ENCODE measurements at places on chromosomes 7 and 10.

DNA sequence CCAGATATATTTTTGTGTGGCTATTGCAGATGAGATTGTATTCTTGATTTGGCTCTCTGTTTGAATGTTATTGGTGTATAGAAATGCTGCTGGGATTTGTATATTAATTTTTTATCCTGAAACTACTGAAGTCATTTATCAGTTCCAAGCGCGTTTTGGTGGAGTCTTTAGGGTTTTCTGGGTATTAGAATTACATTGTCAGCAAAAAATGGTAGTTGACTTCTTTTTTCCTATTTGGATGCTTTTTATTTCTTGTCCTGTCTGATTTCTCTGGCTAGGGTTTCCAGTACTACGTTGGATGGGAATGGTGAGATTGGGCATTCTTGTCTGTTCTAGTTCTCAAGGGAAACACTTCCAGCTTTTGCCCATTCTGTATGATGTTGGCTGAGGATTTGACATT lies 415.5 kb upstream of the CHRM2 start:
- DNase-seq: no peak

- DNase-seq: no peak
Observed at GRCh38 chr7:76069238-76069638, 21.3 kb downstream of the MDH2 start.

DNA sequence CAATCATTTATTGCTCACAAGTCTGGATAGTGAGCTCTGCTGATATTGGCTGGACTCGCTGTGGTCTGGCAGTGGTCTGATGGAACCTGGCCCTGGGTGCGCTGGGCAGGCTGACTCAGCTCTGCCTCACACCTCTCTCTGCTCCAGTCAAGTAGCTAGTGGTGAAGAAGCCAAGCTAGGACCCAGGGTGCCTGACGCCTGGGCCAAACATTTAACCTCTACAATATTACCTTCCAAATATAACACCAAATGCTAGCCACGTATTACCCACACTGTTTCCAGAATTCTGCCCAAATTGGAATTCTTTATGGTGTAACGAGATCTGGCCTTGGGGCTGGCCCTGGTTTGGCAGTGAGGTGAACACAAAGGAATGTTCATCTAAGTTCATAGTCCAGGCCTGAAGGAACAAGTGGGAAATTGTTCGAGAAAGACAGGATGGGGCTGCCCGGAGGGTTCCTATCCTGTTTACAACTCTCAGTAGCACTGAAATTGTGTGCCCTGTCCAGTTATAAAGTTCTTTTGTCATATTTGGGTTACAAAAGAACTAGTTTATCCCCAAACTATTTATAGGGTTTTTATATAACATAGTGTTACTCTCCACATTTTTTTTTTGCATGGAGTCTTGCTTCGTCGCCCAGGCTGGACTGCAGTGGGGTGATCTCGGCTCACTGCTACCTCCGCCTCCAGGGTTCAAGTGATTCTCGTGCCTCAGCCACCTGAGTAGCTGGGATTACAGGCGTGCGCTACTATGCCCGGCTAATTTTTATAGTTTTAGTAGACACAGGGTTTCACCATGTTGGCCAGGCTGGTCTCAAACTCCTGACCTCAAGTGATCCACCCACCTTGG lies 16.3 kb downstream of the OR2AE1 start:
- no peak for DNase-seq

DNA sequence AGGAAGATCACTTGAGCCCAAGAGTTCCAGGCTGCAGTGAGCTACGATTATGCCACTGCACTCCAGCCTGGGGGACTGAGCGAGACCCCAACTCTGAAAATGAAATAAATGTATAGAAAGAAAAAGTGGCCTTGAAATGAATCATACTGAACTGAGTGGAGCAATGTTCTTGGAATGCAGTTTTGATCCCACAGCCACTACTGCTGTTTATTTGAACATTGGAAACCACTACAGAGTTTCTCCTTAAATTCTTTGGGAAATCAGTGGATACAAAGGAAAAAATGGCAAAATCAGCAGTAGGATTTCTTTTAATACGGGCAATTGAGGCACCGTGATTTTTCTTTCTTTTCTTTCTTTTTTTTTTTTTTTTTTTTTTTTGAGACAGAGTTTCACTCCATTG lies 637.4 kb downstream of the GALNT17 start:
- no peak for DNase-seq

GRCh38 chr10:114257498-114257897 lies 18.4 kb downstream of the VWA2 start:
- no peak for DNase-seq
